Activated CD8-positive, alpha-beta memory T cell treated with anti-CD3 and anti-CD28 coated beads, Interleukin-2, amount 50 U/mL, for 4 hours (primary cell): ENCODE measurements at places on chromosomes 1 and 21.

- no peak for DNase-seq
Measured at GRCh38 chr1:17181781-17182464, 23.0 kb upstream of the PADI1 start.

- DNase-seq = no peak
Measured at GRCh38 chr1:199691540-199691939, 336.0 kb upstream of the NR5A2 start.

DNA sequence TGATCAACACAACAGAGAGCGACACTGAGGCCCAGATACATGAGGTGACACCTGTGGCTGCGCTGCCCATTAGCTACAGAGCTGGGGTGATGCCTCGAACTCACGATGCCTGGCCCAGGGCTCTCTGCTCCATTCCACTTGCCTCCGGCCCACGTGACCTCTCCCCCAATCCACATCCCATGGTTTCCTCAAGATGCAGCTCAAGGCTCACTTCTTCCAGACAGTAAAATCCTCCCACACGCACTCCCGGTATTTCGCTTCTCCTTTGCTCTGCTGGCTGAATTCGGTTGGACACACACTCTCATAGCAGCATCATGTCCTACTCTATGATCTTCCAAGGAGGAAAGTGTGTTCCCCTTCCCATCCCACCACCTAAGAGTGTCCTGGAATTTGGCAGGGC, 672.5 kb downstream of the KIF26B start:
- no peak for DNase-seq

GRCh38 chr1:33143698-33144097, 38.1 kb downstream of the TRIM62 start:
- DNase-seq = no peak

DNA sequence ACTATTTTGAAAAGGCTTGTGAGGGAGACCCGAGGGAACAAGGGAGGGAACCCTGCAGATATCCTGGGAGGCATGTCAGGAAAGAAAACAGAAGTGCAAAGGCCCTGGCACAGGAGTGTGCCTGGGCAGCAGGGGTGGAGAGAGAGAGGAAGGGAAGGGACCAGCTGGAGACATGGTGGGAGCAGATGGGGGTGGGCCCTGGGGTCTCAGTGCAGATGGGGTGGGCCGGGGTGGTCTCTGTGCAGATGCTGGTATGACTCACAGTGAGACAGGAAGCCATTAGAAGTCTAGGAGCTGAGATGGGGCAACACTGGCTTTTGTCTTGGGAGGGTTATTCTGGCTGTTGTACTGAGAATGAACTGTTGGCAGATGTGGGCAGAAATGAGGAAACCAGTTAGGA, 363.6 kb upstream of the C1orf174 start:
- no peak for DNase-seq

GRCh38 chr21:38443110-38443509, 55.2 kb downstream of the ERG start:
- no peak for DNase-seq

- no peak for DNase-seq
Measured at GRCh38 chr1:201649761-201650622, 111.1 kb downstream of the NAV1 start.

- no peak for DNase-seq
Measured at GRCh38 chr1:6329396-6329795, 64.2 kb downstream of the ACOT7 start.

GRCh38 chr1:110188035-110188618, 22.0 kb upstream of the KCNC4 start:
- no peak for DNase-seq

DNA sequence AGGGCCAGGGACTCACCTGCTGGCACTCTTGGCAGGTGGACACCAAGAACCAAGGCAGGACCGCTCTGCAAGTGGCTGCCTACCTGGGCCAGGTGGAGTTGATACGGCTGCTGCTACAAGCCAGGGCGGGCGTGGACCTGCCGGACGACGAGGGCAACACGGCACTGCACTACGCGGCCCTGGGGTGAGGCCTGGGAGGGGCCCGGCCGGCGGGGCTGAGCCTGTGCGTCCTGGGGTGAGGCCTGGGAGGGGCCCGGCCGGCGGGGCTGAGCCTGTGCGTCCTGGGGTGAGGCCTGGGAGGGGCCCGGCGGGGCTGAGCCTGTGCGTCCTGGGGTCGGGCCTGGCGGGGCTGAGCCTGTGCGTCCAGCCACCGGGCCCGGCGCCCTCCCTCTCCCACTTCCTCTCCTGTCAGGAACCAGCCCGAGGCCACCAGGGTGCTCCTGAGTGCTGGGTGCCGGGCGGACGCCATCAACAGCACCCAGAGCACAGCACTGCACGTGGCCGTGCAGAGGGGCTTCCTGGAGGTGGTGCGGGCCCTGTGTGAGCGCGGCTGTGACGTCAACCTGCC, 4.6 kb upstream of the MMP23B start:
- DNase-seq = peak; percentile 20

- no peak for DNase-seq
Measured at GRCh38 chr1:180301135-180301742, 71.2 kb downstream of the LHX4 start.

DNA sequence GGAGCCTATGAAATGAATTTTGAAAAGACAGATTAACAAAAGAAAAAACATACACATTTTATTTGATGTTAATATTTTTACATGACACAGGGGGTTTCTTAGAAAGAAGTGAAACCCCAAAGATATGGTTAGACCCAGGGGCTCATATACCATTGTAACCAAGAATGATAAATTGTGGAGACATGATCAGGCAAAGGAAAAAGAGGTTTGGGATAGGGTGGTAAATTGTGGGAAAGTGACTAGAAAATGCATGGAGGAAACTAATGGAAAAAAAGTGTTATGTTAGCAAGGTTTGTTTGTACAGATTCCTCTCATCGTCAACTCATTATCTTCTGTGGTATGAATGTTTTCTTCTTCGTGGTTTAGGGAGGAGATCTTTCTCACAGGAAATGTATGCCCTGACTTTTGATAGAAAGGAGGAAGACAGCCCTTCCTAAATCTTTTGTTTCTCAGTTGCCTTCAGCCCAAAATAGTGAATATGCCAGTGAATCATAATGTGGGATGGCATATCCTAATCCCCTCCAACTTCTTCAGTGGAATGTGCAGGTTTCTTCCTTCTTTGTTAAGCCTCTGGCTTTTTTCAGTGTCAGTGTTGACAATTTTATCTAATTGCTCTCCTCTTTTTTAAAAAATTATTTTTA, 140.4 kb upstream of the UBE2U start:
- no peak for DNase-seq

DNA sequence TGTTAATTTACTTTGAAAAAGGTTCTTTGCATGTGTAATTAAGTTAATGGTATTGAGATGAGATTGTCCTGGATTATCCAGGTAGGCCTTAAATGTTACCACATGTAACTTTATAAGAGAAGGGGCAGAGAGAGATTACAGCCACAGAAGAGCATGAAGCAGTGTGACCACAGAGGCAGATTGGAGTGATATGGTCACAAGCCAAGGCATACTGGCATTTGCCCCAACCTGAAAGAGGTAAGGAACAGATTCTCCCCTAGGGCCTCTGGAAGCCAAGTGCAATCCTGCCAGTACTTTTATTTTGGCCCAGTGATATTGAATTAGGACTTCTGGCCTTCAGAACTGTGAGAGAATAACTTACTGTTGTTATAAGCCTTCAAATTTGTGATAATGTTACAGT, 23.0 kb downstream of the RNF2 start:
- no peak for DNase-seq

- DNase-seq = no peak
Measured at GRCh38 chr21:39064325-39065012, 118.8 kb downstream of the PSMG1 start.

DNA sequence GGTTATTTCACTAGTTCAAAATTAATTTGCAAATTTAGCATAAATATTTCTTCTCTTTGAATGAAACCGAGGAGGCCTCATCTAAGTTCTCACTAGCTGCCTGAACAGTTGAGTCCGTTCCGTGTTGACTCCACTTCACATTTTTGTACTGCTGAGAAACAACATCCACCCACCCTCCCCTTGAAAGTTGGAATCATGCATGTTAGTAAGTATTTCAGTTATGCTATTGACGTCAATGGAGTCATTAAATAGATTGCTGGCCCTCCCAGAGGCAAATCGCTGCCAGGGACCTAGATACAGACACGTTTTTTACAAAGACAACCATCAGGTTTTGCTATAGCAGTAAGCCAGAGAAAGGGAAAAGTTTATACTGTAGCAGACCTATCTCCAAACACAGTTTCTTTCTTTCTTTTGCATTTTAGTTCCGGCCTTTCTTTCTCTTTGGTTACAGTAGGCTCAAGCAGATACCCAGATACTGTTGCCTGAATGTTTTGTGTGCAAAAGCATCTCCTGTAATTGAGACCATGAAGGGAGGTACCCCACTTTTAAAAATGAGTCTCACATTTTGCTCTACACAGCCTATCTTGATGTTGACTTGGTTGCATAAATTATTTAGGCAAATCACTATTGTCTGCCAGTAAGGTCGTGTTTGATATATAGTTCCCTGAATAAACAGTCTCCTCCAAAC, 262.6 kb upstream of the SGIP1 start:
- no peak for DNase-seq

- DNase-seq = peak; percentile 65
Measured at GRCh38 chr1:27632387-27633297, 2.3 kb downstream of the FGR start.

DNA sequence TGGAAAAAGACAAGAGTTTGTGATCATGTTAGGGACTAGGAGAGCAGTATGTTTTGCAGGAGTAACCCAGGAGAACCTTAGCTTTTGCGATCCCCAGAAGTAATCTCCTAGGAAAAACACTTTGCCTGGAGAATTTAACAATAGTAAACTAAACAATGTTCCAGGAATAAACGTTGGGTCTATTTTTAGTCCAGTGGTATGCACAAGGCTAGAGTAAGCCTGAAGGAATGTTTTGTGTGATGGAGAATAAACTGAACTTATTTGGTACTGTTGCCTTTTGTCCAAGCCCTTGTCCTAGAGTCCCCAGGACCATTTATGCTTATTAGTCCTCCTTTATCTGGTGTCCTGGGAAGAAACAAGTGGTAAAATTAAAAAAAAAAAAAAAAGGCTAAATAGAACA, 28.7 kb upstream of the RGS5 start:
- DNase-seq = no peak
